ENCODE measurements at places on chromosomes 7 and 10. TPM values are rescaled to one million over a fixed set of nuclear protein-coding genes. Genes with fewer than 3 reads are reported as not detected.

DNA sequence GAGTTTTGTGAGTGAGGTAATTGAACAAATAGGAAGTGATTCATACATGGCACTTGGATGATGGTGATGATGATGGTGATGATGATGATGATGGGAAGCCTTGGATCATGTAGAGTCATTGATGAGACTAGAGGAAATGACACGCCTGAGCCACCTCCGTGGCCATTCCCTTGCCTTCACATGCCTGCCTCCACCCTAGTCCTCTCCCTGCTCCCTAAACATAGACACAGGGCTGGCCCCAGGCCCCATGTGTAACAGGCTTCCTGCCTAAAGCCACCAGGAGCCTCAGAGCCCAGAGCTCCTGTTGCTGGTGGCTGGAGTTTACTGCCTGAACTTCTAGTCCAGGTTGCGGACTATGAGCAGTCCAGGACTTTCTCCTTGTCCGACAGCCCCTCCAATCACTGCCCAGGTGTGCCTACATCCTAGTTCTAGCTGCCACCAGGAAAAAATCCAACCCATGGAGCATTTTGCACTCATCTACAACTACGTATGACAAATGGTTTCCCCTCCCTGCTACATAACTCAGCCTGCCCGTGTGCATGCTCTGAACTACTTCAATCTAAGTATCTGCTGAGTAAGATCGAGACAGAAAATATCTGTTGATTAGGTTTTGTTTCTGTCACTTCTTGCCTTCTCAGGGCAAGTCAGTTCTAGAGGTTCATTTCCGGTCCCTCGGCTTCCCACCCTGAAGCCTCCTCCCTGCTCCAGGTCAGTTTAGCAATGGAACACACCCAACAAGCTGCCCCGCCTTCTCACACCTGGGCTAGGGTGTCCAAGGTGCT is 35.5 kb upstream of the KDM7A start:
- no peak for DNase-seq

- no peak for DNase-seq
Measured at GRCh38 chr7:80837345-80837744, 81.5 kb downstream of the SEMA3C start.

DNA sequence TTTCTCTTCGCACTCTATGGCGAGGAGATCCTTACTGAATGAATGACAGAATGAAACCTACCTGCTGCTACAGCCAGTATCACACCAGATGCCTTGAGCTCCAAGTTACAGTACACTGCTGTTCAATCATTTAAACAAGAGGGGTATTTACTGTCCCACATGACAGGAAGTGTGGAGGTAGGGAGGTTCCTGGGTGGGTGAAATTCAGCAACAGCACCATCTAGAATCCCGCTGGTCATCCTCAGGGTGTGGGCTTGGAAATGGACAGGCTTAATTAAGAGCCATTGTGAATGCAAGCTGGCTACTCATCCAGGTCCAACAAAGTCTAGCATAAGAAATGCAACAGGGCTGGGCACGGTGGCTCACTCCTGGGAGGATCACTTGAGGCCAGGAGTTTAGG is 14.7 kb downstream of the CYTH3 start:
- no peak for DNase-seq

DNA sequence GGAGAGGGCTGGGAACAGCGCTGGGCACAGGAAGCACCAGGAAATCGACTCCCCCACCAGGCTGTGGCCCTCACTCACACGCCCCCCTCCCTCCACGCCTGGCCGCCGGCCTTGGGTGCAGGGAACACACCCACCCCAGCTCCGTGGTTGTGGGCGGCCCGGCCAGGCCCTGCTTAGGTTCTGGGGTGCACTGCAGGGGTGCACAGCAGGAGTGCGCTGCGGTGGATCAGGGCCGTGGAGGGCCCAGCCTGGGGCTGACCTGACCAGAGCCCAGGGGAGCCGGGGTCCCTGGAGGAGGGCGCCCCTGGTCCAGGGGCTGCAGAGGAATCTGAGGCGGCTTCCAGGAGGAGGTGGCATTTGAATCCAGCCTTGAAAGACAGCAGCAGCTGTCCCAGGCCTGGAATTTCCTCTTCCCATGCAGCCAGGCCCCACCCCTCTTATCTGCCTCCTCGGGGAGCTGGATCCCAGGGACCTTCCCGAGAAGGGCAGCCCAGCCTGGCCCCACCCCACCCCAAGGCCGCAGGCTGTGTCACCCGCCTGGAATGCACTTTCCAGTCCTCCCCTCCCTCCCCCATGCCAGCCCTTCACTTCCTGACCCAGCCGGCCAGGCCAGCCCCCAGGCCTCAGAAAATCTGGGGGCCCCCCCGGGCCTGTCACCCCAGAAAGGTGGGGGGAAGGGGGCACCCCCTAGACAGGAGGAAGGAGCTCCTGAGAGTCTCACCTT is 18.4 kb upstream of the PDGFA start:
- peak; percentile 56 for DNase-seq

- DNase-seq = no peak
Measured at GRCh38 chr7:94378356-94378755, 16.3 kb upstream of the COL1A2 start.

GRCh38 chr7:94170836-94171235 is 166.7 kb upstream of the BET1 start:
- DNase-seq = no peak

DNA sequence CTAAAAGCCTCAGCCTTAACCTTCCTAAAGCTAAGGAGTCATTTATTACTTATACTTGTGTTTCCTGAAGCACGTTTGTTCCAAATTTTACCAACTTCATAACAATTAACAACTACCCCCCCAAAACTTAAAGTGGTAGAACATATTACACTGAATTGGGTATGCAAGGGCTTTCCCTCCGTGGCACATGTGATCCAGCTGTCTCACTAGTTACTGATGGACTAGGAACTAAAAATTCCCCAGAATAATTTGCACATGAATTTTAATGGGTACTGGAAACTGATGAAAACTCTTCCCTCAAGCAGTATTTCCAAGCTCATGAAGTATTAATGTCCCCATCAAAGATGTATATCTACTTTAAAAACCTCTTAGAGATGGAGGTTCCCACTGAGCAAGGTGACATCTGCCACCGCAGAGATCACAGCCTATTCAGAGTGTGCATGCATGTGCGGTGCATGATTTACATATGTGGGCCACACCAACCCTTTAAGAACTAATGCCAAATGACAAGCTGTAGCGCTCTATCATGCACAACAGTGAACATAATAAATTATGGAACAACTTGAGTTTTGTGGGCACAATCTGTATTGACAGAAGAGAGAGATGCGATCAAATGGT is 139.9 kb upstream of the ADCY1 start:
- no peak for DNase-seq

- DNase-seq = no peak
Measured at GRCh38 chr7:25429731-25430130, 201.4 kb upstream of the NPVF start.

DNA sequence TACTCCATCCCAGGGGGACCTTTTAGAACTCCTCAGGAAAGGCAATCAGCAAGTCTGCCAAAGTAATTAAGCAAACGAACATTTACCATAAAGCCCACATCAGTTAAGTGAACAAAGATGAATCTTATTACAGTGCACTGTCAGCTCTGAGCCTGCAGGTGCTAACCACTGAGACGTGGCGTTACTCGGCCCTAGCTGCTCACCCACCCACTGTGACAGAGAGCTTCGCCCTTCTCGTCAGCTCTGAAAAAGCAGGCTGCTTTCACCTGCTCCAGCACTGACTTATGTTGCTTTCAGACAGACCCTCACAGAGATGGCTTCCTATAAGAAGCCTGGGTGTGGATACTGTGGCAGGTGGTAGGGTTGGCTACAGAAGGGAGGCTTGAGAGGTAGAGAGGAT is 57.7 kb upstream of the KCNIP2 start:
- DNase-seq = no peak

DNA sequence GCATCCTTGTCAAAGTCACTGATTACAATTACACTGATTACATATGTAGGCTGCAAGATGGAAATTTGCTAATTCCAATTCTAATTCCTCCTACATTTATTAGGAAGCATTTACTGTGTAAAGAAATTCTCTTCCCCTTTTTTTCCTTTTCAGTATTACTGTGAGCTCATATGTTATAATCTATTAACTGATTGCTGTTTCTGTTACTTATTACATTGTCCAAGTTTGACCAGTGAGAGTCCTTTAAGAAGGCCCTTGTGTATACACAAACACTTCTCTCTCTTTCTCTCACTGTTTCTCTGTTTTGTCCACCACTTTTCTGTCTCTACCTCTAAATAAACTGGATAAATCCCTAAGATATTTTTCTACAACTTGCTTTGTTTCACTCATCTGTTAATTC is 31.5 kb downstream of the PHF14 start:
- DNase-seq = no peak

ZNF239 gene
- 1.5 TPM for total RNA-seq

ITIH5 gene
- 10.8 TPM for total RNA-seq

- no peak for DNase-seq
Measured at GRCh38 chr10:16713290-16713689, 103.9 kb downstream of the RSU1 start.

DNA sequence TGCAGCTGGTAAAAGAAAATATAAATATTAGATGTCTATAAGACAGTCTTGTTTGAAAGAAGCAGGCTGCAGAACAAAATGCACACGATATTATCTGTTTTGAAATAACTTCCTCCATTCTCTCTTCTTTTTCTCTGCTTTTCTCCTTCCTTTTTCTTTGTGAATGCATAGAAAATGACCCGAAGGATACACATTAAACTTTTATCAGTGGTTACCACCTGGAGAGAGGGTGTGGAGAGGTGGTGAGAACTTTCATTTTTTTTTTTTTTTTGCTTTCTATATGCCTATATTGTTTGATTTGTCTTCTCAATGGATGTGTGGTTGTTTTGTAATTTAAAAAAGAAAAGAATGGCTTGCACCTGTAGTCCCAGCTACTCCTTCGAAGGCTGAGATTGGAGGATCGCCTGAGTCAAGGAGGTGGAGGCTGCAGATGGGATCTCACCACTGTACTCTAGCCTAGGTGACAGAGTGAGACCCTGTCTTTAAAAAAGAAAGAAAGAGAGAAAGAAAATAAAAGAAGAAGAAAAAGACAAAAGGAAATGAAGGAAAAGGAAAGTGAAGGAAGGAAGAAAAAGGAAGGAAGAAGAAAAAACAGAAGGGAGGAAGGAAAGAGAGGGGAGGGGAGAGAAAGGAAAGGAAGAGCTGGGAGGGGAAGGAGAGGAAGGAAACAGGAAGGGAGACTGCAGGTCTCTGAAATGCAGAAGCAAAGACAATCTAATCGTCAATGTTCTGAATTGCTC is 64.4 kb downstream of the SAMD9 start:
- no peak for DNase-seq

DNA sequence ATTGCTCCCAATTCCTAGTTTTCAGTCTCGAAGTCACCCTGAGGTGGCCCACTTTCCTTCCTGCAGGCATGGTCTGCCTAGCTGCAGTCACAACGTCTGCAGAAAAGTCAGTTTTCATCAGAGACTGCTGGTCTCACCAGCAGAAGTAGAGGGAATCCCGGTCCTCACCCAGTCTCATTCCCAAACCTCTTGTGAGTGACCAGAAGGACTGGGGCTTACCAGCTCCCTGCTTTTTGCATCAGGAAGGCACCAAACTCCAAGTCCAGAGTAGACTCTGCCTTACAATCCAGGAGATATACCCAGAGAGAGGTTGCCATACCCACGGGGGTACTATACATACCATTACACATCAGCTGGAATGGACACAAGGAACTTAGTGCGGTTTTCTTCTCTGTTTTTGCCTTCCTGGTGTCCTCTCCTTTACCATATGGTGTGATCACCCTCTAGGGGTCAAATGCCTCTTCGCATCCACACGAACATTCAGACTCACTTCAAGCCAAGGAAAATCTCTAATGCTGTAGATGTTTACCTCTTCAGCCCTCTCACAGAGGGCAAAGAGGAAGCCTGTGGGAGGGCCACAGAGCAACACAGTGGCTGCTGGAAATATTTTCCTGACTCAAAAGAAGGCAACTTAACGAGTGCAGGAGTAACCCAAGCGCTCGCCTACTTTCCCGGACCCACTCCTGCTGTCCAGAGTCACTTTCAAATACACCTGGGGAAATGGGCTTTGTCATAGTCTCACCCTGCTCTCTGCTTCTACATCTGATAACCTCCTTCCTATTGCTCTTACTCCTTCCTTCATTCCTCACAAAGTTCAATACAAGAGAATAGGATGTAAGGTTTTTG is 220.9 kb downstream of the C7orf25 start:
- DNase-seq = no peak

KCP gene
- total RNA-seq = 0.19 TPM

HSPA12A gene
- 15.0 TPM for total RNA-seq

PFKFB3 gene
- 14.1 TPM for total RNA-seq

GRCh38 chr10:47053081-47053798 is 142.0 kb downstream of the PTPN20 start:
- no peak for DNase-seq

GRCh38 chr10:86878983-86879713 is 78.3 kb downstream of the MMRN2 start:
- DNase-seq = no peak

- no peak for DNase-seq
Measured at GRCh38 chr10:76197293-76197692, 765.9 kb downstream of the LRMDA start.

DNA sequence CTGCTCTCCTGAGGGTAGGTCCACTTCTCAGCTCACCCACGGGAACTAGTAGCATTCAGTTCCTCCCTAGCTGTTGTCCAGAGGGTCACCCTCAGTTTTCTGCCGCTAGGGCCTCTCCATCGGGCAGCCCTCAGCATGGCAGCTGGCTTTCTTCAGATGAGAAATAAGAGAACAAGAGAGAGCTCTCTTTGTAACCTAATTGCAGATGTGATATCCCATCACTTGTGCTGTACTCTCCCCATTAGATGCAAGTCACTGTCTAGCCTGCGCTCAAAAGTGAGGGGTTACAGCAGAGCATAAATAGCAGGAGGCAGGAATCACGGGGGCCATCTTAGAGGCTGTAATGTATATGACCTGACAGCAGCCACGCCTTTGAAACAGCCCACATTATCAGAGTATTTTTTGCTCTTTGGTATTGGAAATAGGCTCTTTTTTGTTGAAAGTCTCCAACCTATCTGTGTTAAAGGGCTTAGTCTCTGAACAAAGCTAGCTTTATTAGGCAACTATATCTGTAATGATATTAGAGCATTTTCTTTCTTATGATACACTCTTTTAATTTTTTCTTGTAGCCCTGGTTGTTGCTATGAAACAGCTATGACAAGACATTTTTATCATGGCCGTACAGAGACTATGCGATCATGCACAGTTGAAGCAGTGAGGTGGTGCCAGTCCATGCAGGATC is 45.7 kb downstream of the CROT start:
- no peak for DNase-seq

DNA sequence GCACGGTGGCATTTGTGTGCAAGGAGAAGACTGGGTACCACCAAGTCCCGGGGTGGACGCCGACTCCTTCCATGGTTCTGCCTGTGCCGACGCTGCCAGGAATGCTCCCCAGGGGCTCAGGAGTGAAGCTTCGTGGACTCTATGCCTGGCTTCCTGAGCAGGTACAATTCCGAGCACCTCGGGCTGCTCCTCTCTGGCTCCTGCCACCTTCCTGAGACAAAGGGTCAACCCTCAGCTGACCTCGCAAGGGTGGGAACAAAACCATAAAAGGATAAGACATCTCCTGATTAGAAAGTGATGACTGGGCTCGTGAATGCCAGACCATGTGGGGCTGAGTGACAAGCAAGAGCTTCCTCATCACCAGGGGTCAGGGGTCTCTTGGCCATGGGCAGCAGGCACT is 31.8 kb downstream of the CALML3 start:
- no peak for DNase-seq
